Mucosa of descending colon (tissue), 3 donors: ENCODE measurements at places on chromosomes 13 and 19. TPM values are rescaled to one million over a fixed set of nuclear protein-coding genes. Genes with fewer than 3 reads are reported as not detected.

GRCh38 chr13:112592647-112593046, 4.7 kb upstream of the TUBGCP3 start:
- no peak for DNase-seq

The SHISA2 gene
- 0.32 TPM for total RNA-seq

The THSD8 gene
- total RNA-seq = 1.5 TPM

The UQCR11 gene
- total RNA-seq = 272 TPM
